ENCODE measurements at places on chromosomes 3 and 15. TPM values are rescaled to one million over a fixed set of nuclear protein-coding genes. Genes with fewer than 3 reads are reported as not detected.
A peak's percentile ranks its signal among the peaks of the same experiment; 100 is the strongest.

The OCA2 gene
- 2.6 TPM for polyA plus RNA-seq

The LRRC34 gene
- 32.8 TPM for polyA plus RNA-seq

The SAMD7 gene
- polyA plus RNA-seq = 0.25 TPM

The MESP2 gene
- polyA plus RNA-seq = 1.3 TPM

DNA sequence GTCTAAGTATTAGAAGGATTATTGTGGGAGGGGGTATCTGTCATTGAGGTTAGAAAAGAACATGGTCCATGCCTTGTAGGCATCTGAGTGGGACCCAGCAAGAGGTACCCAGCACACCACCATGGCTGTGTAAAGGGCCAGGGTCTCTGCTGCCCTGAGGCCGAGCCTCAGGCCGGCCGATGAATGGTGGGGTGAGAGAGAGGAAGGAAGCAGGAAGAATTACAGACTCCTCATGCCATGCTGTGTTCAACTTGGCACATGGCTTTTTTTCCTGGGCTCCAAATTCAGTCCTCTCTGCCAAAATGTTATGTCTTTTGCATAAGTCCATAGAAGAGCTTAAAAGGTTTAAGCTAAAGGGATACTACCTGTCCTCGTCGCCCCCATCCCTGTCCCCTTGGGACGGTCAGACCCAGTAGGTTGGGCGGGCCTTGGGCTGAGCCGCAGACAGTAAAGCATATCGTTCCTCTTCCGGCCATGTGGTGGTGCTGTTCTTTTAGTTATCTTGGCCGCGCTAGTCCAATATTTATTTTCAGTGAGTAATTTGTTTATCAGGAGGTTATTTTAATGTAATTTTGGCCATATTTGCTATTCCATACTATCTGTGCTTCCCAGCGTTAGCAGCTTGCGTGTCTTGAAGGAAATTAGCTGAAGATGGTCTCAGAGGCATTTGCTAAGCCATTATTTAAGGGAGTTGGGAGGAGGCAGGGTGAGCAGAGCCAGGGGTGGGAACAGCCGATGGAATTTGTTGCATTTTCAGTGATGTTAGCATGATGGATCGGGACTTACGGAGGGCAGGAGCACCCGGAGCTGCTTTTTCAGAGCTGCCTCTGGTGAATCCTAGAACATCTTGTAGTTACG is 152.4 kb downstream of the AGBL1 start:
- DNase-seq = peak; percentile 37

GRCh38 chr15:92941668-92942067 is 41.5 kb downstream of the CHD2 start:
- no peak for DNase-seq

- no peak for DNase-seq
Observed at GRCh38 chr15:100941536-100941935, 22.4 kb downstream of the LRRK1 start.

DNA sequence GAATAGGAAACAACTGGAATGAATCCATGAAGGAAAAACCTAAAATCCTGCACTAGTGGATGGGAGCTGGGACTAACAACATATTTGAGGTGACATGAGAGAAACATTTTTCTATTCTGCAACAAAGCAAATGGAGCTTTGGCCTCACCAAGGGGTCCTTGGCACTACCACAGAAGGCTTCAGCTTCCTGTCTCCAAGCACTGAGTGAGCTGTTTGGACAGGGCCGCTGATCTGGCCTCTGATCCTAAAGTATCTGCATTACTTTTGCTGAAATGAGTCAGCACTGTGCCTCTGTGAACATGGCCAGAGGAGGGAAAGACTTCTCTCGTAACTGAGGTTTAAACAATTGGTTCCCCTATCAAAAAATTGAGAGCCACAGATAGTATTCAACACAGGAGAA is 9.0 kb downstream of the ARPP21 start:
- no peak for DNase-seq

DNA sequence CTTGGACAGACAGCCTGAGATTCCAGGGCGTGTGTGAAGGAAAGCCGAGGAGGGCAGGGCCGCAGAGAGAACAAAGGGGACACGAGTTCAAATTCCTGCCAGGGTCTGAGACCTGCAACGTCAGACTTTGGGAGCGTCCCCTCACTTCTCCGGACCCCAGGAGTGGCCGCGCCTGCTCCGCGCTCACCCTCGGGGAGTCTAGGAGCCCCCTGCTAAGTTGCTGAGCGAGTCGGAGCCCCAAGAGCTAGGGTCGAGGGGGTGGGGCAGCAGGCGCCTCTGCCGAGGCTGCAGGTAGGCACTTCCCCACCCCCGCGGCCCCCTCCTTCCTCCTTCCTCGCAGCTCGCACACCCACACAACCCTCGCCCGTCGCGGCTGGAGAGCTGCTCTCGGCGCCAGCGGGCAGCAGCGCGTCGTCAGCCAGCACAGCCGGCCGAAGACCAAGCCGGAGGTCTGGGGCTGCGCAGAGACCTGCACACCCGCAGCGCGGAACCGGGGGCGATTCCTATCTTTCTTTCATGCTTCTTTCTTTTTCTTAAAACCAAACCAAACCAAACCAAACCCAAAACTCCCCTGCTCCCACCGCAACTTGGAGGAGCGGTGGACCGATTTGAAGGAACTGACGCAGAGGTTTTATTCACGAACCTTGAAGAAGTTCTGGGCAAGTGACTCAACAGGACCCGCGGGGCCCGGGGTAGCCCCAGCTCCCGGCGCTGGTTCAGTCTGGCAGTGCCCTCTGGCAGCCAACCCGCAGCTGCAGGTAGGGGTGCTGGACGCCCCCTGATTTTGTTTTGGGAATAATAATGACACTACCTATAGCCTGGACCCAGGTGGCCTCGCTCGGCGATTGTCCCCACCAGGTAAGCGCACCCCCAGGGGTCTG is at the start of gene ANKRD34C:
Gene ANKRD34C, plus strand, starts transcription at position 352 of the 881 bp plus-strand sequence. CDS start 10,563 bp downstream, outside the sequence.
- no peak for DNase-seq

- no peak for DNase-seq
Observed at GRCh38 chr3:133948131-133948810, 52.6 kb upstream of the RAB6B start.

DNA sequence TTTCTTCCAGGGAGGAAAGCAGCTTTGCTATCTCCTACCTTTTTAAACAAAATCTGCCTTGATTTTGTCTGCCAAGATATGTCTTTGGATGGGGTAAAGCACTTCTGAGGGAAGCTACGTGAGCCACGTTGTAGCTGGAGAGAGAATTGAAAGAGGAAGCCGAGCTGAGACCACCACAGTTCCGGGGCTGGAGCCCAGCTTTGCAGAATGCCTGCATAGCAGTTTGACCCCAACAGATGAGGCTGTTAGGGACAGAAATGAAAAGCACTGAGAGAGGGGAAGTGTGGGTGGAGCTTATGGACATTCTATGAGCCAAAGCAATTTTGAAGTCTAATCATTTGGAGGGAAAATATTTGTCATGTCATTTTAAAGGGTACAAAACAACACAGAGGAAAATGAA is 45.4 kb downstream of the LIPC start:
- DNase-seq = no peak

DNA sequence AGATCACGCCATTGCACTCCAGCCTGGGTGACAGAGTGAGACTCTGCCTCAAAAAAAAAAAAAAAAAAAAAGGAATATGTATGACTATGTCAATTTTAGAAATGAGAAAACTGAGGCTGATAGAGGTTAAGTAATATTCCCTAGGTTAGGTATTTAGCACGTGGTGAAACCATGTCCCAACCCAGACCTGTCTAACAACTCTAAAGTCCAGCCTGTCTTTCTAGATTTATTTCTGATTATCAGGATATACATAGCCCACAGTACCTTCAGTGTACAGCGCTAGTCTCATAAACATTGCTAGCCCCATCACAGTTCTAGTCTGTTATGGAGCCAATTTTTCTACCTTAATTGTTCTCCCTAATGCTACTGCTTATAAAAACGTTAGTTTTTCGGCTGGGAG is 88.4 kb upstream of the RAP2B start:
- DNase-seq = no peak

- DNase-seq = no peak
Observed at GRCh38 chr3:150020527-150020926, 49.8 kb upstream of the PFN2 start.

Data from testis (tissue), 5 donors.